ENCODE measurements at places on chromosomes 5 and 9.

DNA sequence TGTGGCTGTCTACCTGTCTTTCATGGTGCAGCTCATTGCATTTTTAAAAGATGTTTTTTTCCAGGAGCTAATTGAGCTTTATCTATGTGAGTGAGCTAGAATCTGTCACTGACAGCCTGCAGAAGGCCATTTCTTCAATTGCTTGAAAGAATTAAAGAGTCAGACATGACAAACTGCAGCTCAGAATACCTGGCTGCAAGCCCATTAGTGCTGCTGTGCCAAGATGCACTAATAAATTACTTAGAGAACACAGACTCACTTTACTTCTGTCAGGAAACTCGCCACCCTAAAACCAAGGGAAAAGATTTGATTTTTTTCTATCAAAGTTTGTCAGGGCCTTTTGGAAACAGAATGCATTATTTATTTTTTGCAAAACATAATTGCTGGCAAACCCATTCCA, 368.3 kb downstream of the CAAP1 start:
- no peak for DNase-seq

DNA sequence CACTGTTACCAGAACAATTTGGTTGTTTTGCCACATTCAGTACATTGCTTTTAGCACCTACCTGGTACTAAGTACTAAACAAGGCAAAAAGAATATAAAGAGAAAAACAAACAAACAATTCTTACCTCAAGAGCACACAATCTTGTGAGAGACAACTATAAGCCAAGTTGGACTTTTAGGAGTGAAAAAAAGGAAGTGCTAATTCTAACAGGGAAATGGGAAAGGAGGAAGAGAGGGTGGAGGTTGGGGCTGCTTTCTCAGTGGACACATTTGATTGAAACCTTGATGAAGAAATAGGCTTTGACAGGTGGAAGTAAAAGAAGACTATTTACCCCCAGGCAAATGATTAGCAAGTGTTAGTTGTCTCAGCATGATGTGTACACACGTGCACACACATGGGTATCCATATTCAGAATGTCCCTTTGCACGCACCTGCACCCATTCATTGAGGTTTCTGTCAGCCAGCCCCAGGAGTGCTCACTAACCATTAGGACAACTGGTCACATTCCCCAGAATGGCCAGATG, 302.6 kb downstream of the ACTL7B start:
- DNase-seq, result no peak

DNA sequence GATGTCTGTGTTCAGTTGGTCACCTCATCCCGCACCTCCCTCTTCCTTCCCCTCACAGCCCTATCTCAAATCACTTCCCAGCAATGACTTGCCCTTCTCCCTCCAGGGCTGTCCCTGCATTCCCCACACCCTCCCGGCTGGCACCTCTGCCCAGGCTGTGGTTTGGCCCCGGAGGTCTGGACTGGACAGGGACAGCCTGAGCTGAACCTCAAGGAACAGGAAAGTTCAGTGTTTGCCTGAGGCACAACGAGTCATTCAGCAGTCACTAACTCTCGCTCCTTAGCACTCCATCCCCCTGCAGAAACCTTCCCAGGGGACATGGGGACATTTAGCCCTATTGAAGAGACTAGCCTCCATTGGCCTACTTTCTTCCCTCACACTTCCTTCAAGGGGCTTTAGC, 58.3 kb upstream of the MAP3K1 start:
- DNase-seq, result no peak

DNA sequence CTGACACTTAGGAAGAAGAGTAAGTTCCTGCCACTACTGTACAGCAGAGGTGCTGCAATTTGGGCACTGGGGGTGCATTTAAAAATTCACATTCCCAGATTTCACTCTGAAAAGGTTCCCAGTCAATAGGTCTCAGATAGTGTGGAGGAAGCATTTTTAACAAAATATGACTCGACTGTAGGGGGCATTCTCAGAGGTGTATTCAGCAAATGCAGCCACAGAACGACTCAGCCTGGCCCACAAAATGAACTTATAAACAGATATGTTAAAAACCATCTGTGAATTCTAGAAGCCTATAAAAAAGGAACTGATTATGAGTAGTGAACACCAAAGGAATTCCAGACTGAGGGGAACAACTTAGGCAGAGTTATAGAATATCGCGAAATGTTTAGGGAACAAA, 31.1 kb downstream of the MLLT3 start:
- DNase-seq, result no peak

- DNase-seq, result peak; percentile 12
These were observed 117.2 kb downstream of the INVS start for GRCh38 chr9:100216178-100216787.
